ENCODE measurements at places on chromosomes 5 and 9.

DNA sequence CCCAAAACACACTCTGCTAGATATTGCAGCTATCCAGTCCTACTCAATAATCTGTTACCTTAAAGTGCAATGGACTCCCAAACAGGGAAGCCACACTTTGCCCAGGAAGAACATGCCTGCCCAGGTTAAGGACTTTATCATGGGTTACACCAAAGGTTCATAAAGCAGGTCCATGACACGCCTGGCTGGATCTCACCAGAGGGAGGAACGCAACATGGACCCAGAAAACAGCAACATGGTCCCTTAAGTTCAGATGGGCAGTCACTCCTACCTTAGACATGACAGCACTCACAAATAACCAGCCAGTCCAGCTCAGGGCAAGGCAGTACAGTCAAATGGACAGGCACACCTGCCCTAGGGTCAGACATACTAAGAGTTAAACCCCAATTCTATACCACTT, 3.8 kb downstream of the P4HA2 start:
- no peak for DNase-seq

GRCh38 chr9:98944734-98945074, 997 bp downstream of the COL15A1 start:
- DNase-seq, result no peak

GRCh38 chr5:124059200-124059599, 547.2 kb downstream of the CSNK1G3 start:
- DNase-seq, result no peak

DNA sequence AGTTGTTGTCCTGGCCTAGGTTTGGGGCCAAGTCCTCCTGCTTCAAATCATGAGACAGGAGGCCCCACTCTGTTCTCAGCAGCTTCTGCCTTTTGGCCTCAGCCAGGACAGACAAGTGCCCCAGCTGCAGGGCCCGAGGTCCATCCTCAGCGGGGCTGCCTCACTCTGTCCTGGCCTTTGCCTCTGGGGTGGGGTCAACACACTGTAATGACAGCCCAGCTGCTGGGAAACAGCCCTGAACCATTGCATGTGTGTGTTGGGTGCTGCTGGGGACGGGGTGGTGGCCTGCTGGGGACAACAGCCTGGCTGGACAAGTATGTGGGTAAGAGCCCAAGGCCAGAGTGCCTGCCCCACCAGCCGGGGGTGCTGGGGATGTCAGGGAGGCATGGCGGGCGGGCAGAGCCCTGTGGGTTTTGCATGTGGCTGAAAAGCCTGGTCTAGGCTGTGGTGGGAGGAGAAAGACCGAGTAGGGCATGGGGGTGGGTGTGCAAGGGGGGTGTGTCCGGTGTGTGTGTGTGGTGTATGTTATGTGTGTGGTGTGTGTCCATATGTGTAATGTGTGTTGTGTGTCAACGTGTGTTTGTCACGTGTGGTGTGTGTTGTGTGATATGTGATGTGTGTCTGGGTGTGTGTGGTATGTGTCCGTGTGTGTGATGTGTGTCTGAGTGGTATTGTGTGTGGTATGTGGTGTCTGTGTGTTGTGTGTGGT, 71.7 kb downstream of the KCNT1 start:
- DNase-seq, result no peak

- no peak for DNase-seq
These were observed 47.3 kb upstream of the CDKN2AIPNL start for GRCh38 chr5:134459010-134459403.

- no peak for DNase-seq
These were observed 6.9 kb upstream of the PDCL start for GRCh38 chr9:122835313-122835731.

- DNase-seq, result no peak
These were observed 182.5 kb upstream of the PIK3R1 start for GRCh38 chr5:68033029-68033428.

- no peak for DNase-seq
These were observed 10.3 kb downstream of the TRIM32 start for GRCh38 chr9:116697362-116697761.

DNA sequence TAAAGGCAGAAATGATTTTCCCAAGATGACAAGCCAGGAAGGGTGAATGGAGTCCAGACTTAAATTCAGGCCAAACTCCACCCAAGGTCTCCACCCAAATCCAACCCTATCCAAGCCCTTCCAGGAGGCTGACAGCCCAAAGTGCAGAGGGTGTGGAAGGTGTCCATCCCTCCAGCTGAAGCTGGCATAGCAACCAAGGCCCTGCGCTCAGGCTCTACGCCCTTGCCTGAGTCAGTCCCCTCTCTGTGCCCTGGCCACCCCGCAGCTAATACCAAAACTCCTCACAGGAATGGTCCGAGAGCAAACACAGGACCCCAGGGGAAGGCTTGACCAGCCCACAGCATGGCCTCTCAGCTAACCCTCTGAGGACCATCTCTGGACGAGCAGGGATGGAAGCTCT, 2.1 kb downstream of the SEPTIN8 start:
- no peak for DNase-seq

GRCh38 chr9:91818225-91818585, 131.8 kb downstream of the ROR2 start:
- DNase-seq, result no peak

GRCh38 chr9:135340143-135340655, 139.4 kb upstream of the PPP1R26 start:
- DNase-seq, result no peak

GRCh38 chr9:76221423-76221822, 172.8 kb downstream of the RFK start:
- no peak for DNase-seq

DNA sequence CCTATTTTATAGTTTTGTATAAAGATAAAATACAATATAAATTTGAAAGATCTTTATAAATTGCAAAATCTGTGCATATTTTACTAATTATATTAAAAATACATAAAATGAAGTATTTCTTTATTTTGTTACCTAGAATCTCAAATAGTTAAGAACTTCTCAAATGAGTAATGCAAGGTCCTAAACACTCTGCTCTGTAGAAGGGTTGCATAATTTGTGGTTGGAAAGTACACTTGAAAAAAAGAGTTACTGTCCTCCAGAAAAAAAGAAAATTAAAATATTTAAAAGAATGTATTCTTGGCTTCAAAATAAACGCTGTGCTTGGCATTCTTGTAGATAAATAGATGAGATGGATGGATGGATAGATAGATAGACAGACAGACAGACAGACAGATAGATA, 428.8 kb upstream of the CDH6 start:
- DNase-seq, result no peak

GRCh38 chr5:174925586-174925985, 201.2 kb downstream of the MSX2 start:
- no peak for DNase-seq

DNA sequence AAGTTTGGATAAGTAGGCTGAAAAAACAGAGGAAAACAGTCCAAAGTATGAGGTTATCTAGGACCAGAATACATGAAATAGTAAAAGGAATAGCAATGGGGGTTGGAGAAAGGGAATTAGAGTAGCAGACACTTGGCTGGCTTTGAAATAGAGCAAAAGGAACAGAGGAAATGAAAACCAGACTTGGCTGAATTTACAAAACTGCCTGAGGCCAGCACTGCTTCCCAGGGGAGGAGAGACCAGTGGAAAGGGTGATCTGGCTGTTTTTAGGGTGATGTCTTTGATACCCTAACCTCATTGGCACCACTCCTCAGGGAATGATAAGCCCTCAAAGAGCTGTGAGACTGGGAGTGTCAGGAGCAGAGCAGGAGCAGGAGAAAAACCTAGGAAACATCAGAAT, 413.4 kb upstream of the SLC30A5 start:
- DNase-seq, result no peak

- DNase-seq, result no peak
These were observed 95.0 kb downstream of the ANKH start for GRCh38 chr5:14776602-14777001.

- no peak for DNase-seq
These were observed 1.4 kb downstream of the PHF19 start for GRCh38 chr9:120875643-120875953.

- DNase-seq, result no peak
These were observed 202.8 kb downstream of the CCDC171 start for GRCh38 chr9:15755660-15756059.

GRCh38 chr5:133347039-133347438, 265.3 kb downstream of the FSTL4 start:
- DNase-seq, result no peak

GRCh38 chr5:76372323-76373054, 30.6 kb upstream of the IQGAP2 start:
- DNase-seq, result no peak

GRCh38 chr5:132461569-132462070, 29.0 kb downstream of the IRF1 start:
- no peak for DNase-seq

DNA sequence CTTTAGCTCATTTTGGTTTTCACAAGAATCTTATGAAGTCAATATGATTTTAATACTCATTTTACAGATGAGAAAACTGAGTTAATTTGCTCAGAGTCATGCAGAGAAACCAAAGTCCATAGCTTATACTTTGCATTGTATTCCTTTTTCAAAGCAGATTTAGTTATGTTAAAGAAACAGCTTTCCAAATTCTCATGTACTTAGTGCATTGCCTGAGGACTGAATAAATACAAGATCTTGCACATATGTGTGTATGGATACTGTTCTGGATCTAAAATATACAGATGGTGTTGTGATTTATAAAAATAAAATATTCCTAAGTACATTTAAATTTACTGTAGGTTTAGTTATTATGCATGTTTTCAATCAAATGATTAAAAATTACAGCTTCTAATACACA, 43.5 kb upstream of the CD180 start:
- no peak for DNase-seq

- no peak for DNase-seq
These were observed 218.7 kb upstream of the TUT7 start for GRCh38 chr9:86572904-86573303.

GRCh38 chr9:75914883-75915452, 24.5 kb downstream of the PCSK5 start:
- no peak for DNase-seq

GRCh38 chr9:68416936-68417564, 60.6 kb downstream of the PGM5 start:
- DNase-seq, result no peak

GRCh38 chr5:95280401-95281095, 4.3 kb downstream of the MCTP1 start:
- DNase-seq, result no peak

GRCh38 chr5:153711755-153712154, 221.3 kb downstream of the GRIA1 start:
- DNase-seq, result no peak

- no peak for DNase-seq
These were observed 107.0 kb downstream of the MELK start for GRCh38 chr9:36679710-36680109.

DNA sequence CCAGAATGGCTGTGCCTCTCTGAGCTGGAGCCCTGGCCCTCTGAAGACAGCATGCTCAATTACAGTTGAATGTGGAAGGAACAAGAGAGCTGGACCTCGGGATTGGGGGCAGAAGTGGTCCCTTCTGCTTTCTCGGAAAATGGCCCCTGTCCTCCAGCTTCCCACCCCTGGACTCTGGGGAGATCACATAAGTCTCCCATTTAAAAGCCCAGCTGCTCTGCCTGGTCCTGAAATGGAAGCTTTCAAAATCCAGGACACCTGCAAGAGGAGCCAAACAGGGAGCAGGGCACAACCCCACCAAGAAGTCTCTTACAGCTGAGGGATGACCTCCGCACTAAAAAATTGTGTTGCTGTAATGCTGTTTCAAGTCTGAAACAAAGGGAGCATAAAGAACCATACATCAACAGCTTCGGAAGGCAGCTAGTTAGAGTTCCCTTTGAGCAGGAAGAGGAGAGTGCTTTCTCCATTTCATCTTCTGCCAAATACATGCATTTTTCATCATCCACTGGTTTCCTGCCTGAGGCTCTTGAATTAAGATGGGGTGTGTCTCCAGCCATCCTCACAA, 48.2 kb downstream of the TGFBI start:
- no peak for DNase-seq

DNA sequence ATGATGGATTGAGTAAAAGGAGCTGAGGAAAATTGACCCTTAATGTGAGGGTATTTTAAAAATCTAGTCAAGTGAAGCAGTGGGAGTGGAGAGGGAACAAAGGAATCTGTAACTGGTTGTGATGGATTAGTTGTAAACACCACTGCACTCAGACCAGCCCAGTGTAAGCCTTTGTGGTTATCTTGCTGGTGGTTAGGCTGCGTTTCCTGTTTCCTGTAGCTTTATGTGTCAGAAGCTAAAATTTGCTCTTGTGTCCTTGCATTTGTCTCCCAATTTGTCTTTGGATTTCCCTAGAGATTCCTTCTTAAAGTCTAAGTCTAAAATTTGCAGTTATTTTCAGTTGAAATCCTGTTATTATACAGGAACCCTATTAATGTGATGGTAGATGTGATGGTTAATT, 6.3 kb downstream of the IFNA21 start:
- DNase-seq, result no peak

GRCh38 chr9:96135753-96136290, 166.2 kb downstream of the HSD17B3 start:
- no peak for DNase-seq

- no peak for DNase-seq
These were observed 593 bp downstream of the GM2A start for GRCh38 chr5:151253605-151253950.

GRCh38 chr5:72561148-72561972, 54.1 kb upstream of the ZNF366 start:
- DNase-seq, result no peak

- peak; percentile 62 for DNase-seq
These were observed at the start of gene AK8 for GRCh38 chr9:132877824-132878694. AK8 (minus strand) TSS chr9:132878284; CDS start chr9:132878255, 29 bp downstream.

DNA sequence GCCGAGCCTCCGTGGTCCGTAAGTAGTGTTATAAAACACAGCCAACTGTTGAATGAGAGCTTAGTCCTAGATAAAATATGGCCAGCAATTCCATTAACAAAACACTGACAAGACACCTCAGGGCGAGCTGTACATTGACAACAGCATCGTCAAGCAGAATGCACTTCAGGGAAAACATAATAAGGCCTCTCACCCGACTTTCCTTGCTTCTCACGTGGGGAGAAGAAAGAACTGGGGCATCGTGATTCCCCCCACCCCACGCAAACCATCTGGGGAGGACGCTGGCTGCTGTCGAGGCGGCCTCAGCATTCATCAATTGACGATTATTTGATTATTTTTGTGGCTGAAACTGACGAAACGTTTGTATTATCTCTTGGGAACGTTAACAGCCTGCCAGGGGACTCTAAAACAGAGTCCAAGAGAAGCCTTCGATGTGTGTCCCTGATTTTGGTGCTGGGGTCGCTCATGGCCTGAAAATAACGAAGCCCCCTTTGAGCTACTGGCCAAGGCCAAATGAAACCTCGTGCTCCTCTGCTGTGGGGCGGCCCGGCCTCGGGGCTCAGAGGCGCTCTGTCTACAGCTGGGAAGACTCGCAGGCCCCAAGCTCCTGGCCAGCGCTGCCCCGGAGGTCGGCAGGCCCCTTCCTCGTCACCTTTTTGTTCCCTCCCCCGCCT, 464 bp downstream of the GDF9 start:
- no peak for DNase-seq

- no peak for DNase-seq
These were observed 10.5 kb downstream of the PJA2 start for GRCh38 chr5:109399092-109399759.

GRCh38 chr5:173657741-173658356, 41.4 kb upstream of the BOD1 start:
- DNase-seq, result no peak

- no peak for DNase-seq
These were observed 22.3 kb upstream of the TLR4 start for GRCh38 chr9:117681888-117682287.
